HFFc6 (cell line): ENCODE measurements at places on chromosomes 4 and X. TPM values are rescaled to one million over a fixed set of nuclear protein-coding genes. Genes with fewer than 3 reads are reported as not detected.

SRPX gene
- total RNA-seq = 9.6 to 45.2 TPM (median 11.6 TPM) in 3 replicates

MYOZ2 gene
- total RNA-seq = 0.28 and 0.83 TPM in 2 replicates

CD40LG gene
- not detected in 3 replicates for total RNA-seq

HSD17B13 gene
- not detected in 3 replicates for total RNA-seq

WDR17 gene
- not detected in 3 replicates for total RNA-seq

CSAG1 gene
- not detected in 3 replicates for total RNA-seq

CTSO gene
- total RNA-seq = 2.5 to 4.5 TPM (median 2.8 TPM) in 3 replicates

KIF4A gene
- 10.3 to 30.2 TPM (median 21.6 TPM) in 3 replicates for total RNA-seq

TLR10 gene
- total RNA-seq = not detected in 3 replicates

CITED1 gene
- not detected in 3 replicates for total RNA-seq

SPANXC gene
- 0.83 to 118 TPM (median 1.4 TPM) in 3 replicates for total RNA-seq

MAGEB3 gene
- not detected in 3 replicates for total RNA-seq

ARHGEF6 gene
- 2.4 to 5.1 TPM (median 2.5 TPM) in 3 replicates for total RNA-seq

DGKK gene
- not detected in 3 replicates for total RNA-seq

ANK2 gene
- total RNA-seq = 2.8 and 8.8 TPM in 2 replicates

GPC3 gene
- not detected in 2 replicates for total RNA-seq

ZFP92 gene
- total RNA-seq = 0.03 to 0.28 TPM (median 0.24 TPM) in 3 replicates
